Skin of body (tissue), 3 donors: ENCODE measurements at places on chromosomes 16 and 17. TPM values are rescaled to one million over a fixed set of nuclear protein-coding genes. Genes with fewer than 3 reads are reported as not detected.

The DOC2A gene
- 1.5 TPM for total RNA-seq

The KRT39 gene
- total RNA-seq, result 6.4 TPM

The KRT36 gene
- total RNA-seq, result 1.9 TPM

DNA sequence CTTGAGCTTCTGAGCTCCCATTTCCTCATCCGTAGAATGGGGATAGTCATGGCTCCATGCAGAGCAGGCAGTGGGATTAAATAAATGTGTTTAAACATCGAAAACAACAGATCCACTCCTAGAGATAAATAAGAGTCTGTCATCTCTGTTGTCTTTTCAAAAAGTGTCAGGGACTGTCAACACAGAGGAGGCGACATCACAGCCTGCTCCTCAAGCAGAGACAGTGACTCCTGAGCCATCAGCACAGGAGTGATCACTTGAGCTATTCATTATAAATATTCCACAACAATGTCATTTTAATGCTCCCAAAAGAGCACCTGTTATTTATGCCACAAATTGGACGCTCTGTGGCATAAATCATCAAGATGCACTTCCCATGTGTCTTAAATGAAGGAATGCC is 605.6 kb upstream of the CDH5 start:
- no peak for DNase-seq

DNA sequence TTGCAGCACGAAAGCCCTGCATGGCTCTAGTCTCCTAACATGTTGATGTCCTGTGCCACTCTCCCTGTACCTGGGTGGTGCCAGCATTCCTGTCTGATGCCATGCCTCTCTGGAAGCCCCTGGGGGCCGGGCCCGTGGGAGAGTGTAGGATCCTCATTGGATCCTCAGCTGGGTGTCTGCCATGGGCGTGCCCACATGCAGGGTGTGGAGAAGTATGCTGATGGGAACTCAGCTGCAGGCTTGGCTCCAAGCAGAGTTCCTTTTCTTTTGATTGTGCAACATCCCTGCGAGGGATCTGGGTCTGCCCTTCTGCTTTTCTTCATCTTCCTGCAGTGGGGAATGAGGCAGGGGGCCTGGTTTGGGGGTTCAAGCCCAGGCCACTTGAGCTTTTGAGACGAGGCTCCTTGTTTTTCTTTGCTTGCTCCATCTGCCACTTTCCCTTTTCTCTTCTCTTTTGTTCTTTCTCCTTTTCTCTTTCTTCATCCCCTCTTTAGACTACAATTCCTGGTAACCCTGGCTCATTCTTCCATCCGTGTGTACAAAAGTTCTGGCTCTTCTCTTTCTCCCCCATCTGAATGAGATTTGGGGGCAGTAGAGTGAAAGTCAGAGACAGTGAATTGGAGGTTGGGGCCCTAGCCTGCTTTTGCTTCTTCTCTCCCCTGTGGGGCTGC is 32.9 kb downstream of the KSR1 start:
- peak; percentile 30 for DNase-seq

- DNase-seq, result no peak
Observed at GRCh38 chr16:63082101-63082500, 1045.9 kb upstream of the CDH8 start.

The PKMYT1 gene
- total RNA-seq, result 3.6 TPM

The GJD3 gene
- not detected for total RNA-seq
